Karpas-422 (cell line): ENCODE measurements at places on chromosomes 2 and 18.

- no peaks in the 10 kb centered on the region for H3K4me1 ChIP-seq
- DNase-seq, result no peak
- H3K27me3 ChIP-seq, result no peaks in the 10 kb centered on the region
- H3K4me3 ChIP-seq, result no peak overlapping the region
Observed at GRCh38 chr2:200447139-200447855, 62.6 kb downstream of the KCTD18 start.

DNA sequence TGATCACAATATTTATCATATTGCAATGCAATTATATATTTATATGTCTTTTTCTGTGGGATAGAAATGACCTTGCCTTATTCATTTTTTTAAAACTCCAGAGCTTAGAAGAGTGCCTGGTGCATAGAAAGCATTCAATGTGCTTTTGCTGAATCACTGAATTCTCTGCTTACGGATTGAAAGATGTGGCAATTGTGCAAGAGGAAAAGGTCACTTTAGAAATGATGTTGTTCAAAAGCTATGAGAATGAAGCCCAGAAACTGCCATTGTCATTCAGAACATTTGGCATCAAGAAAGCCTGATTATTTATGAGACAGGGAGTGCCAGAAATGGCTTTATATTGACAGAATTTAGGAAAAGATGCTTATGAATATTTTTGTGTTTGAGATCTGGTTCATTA, 678.6 kb upstream of the CDH2 start:
- H3K4me1 ChIP-seq, result no peaks in the 10 kb centered on the region
- no peak overlapping the region for H3K4me3 ChIP-seq
- no peaks in the 10 kb centered on the region for H3K36me3 ChIP-seq
- DNase-seq, result no peak
- no peaks in the 10 kb centered on the region for H3K27me3 ChIP-seq
- H3K27ac ChIP-seq, result no peak overlapping the region

DNA sequence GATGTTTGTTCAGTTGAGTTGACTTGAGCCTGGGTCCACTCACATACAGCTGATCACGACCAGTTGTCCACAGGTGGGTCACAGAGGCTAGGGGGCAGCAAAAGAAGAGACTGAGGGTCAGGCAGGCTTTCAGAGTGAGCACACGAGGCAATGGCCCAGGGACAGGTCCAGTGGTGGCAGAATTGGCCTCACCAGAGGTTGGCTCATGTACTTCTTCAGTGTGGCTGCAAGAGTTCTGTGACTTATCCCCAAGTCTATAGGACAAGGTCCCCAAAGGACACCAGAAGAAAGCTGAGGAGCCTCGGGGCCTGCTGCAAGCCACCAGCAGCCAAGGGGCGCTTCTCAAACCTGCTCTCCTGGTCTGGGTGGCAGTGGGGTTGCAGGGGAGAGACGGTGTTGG, 219.8 kb downstream of the TFCP2L1 start:
- no peak for DNase-seq
- H3K27ac ChIP-seq, result no peak overlapping the region
- H3K36me3 ChIP-seq, result no peaks in the 10 kb centered on the region
- H3K4me3 ChIP-seq, result no peak overlapping the region
- no peaks in the 10 kb centered on the region for H3K4me1 ChIP-seq

GRCh38 chr18:36628435-36629137, 200.2 kb downstream of the TPGS2 start:
- no peak overlapping the region for H3K27ac ChIP-seq
- H3K36me3 ChIP-seq, result no peaks in the 10 kb centered on the region
- DNase-seq, result no peak
- no peaks in the 10 kb centered on the region for H3K4me1 ChIP-seq
- no peak overlapping the region for H3K4me3 ChIP-seq

- H3K4me3 ChIP-seq, result no peak overlapping the region
- H3K27ac ChIP-seq, result no peak overlapping the region
- H3K27me3 ChIP-seq, result no peaks in the 10 kb centered on the region
- no peaks in the 10 kb centered on the region for H3K4me1 ChIP-seq
Observed at GRCh38 chr18:36378205-36378604, 80.7 kb downstream of the FHOD3 start.
